ENCODE measurements at places on chromosomes 11 and 22. TPM values are rescaled to one million over a fixed set of nuclear protein-coding genes. Genes with fewer than 3 reads are reported as not detected.

- DNase-seq, result no peak
These were observed 3.3 kb downstream of the PELI3 start for GRCh38 chr11:66470015-66470414.

- no peak for DNase-seq
These were observed 10.2 kb downstream of the YPEL4 start for GRCh38 chr11:57639321-57640067.

DNA sequence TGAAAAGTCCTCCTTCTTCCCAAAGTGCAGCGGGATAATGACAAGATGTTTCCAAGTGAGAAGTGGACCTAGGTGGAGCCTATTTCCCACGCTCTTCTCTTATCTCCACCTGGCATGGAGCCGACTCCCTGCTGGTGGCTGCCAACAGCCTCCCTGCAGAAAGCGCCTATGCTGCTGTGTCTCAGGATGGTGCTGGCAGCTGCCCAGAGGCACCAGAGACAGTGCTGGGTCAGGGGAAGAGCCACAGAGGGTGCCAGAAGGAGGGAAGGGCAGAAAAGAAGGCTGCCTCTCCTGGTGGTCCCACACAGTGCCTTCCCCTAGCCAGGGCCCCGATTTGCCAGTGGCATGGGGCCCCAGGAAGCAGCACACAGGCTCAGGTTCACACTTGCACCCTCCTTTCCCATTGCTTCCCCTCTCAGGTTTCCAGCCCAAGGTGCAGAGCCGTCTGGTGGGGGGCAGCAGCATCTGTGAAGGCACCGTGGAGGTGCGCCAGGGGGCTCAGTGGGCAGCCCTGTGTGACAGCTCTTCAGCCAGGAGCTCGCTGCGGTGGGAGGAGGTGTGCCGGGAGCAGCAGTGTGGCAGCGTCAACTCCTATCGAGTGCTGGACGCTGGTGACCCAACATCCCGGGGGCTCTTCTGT is 19.0 kb downstream of the CD5 start:
- DNase-seq, result no peak

DNA sequence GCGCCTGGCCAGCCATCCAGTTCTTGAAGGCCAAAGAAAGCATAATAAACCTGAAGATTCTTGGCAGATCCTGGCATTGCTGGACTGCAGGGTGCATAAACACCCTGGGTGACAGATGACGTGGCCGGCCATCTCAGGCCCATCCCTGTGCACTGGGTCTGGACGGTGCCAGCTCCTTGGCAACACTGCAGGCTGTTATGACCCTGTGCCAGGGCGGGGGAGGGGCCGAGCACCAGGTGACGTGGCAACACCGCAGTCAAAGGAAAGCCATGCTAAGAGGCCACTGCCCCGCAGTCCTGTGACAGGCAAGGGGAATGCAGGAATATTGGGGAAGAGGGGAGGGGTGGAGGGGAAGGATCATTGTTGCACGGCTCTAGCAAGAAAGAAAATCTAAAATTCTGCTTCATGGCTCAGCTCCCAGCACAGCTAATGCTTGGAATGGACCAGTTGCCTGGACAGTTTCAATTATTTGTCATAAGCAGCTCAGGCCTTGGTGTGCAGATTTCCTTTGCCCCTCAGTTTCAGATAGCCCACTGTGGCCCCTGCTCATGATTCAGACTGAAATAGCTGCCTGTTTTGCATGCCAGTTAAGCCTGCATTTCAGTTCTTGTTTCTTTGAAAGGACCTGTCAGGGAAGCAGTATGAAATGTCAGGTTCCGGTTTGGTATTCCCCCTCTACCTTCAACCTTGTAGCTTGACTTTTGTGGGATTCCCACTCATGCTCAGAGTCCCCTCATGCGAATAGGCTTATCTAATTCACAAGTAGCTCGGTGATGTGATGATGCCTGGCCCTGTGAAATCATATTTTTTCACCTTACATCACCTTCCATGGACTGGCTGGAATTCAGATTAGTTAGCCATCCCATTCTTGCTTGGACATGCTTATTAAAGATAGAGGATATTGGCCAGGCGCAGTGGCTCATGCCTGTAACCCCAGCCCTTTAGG is 29.7 kb upstream of the DDX6 start:
- DNase-seq, result peak; percentile 93

KLHDC7B gene
- not detected for total RNA-seq
